ENCODE measurements at places on chromosomes 11 and 22.
A peak's percentile ranks its signal among the peaks of the same experiment; 100 is the strongest.

- DNase-seq: no peak
These were observed 34.3 kb downstream of the TOM1 start for GRCh38 chr22:35334004-35334403.

DNA sequence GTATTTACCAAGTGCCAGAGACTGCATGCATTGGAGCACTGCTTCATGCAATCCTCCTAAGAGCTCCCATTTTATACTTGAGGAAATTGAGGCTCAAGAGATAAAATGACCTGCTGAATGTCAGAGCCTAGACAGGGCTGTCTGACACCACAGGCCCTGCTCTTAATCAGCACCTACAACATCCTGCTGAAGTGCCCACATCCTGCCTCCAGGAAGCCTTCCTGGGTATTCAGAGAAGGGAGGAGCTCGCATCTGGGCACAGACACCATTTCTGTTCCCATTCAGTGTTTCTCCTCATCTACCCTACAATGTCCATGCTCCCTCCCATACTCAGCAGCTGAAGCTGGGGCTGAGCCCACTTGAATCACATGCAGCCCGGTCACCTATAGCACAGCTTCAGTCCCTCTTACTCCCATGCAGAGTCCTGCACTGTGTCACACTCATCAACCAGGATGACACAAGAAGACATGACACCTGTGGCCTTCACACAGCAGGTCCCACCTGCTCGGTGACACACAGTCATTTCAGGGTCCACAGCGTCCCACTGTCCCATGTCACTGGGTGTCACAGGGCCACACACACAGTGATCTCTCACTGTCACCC lies 53.1 kb downstream of the PDE2A start:
- DNase-seq: no peak

DNA sequence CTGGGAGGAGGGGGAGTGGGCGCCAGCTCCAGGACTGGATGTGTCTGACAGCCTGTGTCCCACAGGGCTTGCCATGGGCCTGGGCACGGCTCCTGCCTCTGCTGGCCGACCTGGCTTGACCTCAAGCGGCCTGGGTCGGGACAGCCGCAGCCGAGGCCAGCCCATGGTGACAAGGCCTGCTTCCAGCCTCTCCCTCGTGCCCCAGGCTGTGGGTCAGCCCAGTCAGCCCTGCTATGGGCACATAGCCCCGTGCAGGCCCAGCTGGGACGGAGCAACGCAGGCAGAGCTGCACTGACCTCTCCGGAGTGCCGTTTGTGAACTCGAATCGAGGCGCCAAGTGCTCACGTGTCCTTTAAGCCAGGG lies 17.9 kb downstream of the OSBPL5 start:
- no peak for DNase-seq

DNA sequence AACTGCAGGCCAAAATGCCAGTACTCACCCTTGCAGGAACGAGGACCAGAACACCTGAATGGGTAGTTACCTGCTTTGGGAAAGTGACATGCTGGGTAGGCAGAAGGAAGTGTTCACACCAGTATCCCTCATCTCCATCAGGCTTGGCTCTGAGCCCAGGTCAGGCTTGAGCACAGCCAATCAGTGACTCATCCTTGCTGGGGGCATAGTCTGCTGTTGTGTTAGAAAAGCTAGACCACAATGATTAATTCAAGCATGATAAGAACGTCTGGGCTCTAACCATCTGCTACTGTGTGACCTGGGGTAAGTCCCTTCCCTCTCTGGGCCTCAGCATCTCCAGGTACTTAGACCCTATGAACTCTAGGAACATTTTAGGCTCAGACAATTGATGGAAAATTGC lies 450.4 kb downstream of the MIAT start:
- peak; percentile 97 for DNase-seq

- no peak for DNase-seq
These were observed 255.2 kb downstream of the MN1 start for GRCh38 chr22:27546157-27546935.

GRCh38 chr11:88344869-88345268 lies 7.3 kb upstream of the CTSC start:
- no peak for DNase-seq

All from non-pigmented ciliary epithelial cell (primary cell).